ENCODE measurements at places on chromosomes 5 and 9.

GRCh38 chr5:120982351-120982750 is 518.3 kb downstream of the PRR16 start:
- DNase-seq, result no peak

- no peak for DNase-seq
Measured at GRCh38 chr5:16754601-16755000, 137.8 kb upstream of the RETREG1 start.

DNA sequence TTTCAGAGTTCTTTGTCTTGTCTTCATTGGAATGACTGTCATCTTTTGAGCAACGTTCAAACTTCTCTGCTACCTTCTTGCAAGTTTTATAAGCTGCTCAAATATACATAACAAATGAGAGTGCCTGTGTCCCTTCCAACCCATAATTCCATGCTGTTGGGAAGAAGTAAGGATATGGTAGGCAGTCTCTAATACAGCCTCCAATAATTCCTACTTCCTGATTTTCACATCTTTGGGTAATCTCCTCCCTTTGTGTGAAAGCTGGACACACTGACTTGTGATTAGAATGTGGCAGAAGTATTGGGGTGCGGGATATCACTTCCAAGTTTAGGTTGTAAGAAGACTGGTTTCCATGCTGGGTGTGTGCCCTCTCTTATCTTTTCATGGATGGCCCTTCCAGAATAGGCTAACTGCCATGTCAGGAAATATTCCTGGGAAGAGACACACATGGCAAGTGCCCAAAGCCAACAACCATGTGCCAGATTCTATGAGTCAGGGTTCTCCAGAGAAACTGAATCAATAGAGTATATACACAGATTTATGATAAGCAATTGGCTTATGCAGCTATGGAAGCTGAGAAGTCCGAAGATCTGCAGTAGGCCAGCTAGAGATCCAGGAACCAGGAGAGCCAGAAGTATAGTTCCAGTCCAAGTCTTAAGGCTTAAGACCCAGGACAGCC is 531.3 kb downstream of the NTRK2 start:
- DNase-seq, result no peak

- no peak for DNase-seq
Measured at GRCh38 chr9:38680837-38681445, 39.0 kb downstream of the FAM240B start.

DNA sequence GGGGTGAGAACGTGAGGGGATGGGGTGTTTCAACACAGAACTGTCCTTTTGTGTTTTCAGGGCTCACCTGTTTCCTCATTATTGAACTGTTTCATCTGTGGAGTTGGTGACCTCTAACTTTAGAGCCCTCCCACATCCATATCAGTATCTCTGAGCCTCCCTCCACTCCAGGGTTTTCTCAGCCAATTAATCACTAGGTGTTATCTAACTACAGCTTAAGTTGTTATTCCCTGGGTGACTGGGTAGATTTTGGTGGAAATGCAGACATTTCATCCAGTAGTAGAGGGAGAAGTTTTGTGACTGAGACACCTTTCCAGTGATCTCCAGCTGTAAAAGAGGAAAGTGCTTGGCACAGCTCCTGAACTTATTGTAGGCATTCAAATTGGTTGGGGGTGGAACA is 23.7 kb downstream of the PPP3R2 start:
- DNase-seq, result no peak

DNA sequence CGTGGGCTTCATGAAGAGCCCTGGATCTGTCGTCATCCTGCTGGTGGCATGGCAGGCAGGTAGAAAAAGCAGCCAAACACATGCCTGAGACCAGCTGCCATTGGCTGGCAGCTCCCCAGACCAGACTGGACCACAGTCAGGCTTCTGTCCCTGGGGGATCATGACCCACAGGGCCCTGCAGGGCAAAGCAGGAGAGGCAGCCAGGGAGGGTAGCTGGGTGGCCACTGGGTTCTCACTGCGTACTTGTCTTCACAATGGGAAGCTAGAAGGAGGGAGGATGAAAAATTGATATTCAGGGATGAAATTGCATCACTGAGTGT is 67.8 kb upstream of the GARNL3 start:
- DNase-seq, result no peak

- no peak for DNase-seq
Measured at GRCh38 chr5:35131723-35132122, 84.0 kb upstream of the AGXT2 start.

- no peak for DNase-seq
Measured at GRCh38 chr9:112894041-112894440, 3.4 kb upstream of the SLC46A2 start.

- DNase-seq, result no peak
Measured at GRCh38 chr5:42581845-42582244, 158.6 kb downstream of the GHR start.

GRCh38 chr9:76603448-76603895 is 144.5 kb downstream of the GCNT1 start:
- no peak for DNase-seq

DNA sequence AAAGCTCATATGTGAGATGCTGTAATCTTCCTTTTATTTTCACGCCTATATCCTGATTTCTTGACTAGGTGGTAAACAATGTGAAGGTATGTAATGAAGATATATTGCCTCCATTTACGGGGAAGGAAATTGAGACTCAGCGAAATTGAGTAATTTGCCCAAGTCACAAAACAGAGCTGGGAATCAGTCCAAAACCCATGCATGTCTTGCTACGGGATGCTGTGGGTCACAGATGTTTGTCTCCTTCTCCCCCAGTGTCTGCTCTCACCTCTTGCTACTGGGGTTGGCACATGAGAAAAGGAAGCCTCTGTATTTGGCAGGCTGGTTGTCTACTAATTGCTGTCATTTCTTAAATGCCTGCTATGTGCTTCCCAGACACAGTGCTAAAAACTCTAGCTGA is 53.7 kb upstream of the TEX48 start:
- no peak for DNase-seq

GRCh38 chr5:5271786-5272321 is 131.7 kb downstream of the ADAMTS16 start:
- DNase-seq, result no peak

- no peak for DNase-seq
Measured at GRCh38 chr9:103068753-103069152, 73.6 kb downstream of the CYLC2 start.

- DNase-seq, result no peak
Measured at GRCh38 chr5:93681432-93681831, 60.0 kb downstream of the POU5F2 start.

DNA sequence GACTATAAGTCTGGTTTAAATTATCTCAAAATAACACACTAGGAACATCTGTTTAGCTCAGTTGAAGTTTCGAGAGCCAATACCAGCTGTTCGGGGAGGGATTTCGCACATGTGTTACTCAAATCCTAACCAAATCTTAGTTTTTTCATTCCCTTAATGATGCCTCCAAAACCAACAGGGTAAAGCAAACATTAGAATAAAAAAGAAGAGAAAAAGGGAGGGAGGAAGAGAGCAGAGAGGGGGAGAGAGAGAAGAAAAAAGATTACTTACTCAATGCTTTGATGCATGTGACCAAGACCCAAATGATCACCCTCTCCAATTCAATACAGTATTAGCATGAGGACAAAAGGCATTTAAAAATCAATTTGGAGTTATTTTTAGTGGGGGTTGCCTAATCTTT is 86.0 kb upstream of the NR5A1 start:
- DNase-seq, result no peak

DNA sequence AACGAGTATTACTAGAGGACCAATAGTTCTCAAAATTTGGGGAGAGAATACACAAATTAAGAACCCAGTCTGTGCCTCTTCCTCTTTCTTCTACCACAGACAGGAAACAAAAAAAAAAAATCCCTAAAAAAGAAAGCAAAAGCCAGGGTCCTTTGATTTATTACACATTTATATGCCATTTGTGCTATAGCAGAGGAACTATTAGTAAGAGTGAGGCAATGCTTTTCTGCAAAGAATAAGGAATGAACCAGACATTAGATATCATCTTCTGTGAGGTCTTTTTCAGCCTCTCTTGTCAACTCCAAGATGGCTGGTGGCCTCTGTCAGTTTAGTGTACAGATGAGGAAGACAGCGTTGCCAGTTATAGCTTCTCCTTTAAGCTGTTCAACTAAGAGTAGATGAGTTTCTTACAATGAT is 127.6 kb downstream of the RFX3 start:
- DNase-seq, result no peak

DNA sequence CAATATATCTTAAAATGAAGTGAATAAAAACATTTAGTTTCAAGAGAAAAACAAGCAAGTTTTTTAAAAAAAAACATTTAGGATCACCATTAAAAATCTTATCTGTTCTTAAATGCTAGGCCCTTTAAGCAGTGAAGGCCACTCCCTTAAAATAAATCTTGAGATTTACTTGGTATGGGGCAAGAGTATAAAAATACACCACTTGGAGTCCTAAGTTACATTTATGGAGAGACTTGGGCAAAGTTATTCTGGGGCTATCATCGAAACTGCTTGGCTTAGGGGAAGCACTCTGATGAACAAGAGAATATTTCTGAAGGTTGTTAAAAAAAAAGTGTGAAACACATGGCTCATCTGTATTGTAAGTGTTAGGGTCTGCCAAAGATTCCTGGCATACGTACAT is 97.4 kb downstream of the NR3C1 start:
- no peak for DNase-seq

- DNase-seq, result no peak
Measured at GRCh38 chr9:35826071-35826701, 2.3 kb downstream of the FAM221B start.

DNA sequence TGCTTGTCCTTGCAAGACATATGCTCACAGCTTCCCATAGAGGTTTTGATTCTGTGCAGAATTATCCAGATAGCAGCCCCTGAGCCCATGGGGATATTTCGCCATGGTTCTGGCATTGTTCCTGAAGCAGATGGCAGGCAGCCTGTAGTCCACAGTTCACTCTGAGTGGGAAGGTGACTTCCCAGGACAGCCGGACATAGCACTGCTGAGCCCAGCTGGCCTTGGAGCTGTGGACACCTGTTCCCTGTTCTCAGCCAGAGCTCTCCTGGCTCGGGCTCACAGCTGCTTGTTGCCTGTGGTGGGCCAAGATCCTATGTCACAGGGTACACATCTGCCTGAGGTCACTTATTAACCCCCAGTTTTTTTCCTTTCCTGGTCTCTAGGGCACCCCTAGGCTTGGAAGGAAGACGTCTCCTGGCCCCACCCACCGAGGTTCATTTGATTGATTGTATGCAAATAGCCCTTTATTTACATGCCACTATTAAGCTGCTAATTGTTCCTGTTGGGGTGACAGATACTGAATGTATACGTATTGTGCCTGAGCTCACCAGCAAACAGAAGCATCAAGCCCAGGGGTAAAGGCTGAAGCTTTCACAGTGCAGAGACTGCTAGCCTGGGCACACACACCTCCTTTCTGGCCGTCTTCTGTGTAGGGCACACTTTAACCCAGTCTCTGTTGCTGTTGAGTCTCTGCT is 96.6 kb upstream of the DMRT1 start:
- no peak for DNase-seq

DNA sequence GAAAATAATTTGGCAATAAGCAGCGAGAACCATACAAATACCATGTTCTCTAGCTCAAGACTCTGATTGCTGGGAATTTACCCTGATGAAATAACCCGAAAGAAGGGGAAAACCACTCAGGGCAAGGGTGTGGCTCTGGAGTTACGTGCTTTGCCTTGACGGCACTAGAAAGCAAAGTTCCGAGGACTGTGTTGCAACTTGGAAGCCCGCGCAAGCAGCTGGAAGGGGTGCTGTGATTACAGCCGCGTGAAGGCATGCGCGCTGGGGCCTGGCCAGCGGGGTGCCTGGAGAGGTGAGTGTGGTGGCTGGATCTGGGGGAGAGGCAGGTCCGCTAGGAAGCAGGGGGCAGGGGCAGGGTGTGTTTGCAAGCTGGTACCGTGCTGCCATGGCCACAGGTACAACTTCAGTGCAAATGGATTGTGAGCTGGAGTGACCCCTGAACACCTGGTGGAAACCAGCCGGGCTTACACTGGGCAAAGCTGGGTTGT is 52.6 kb upstream of the CNOT6 start:
- no peak for DNase-seq

DNA sequence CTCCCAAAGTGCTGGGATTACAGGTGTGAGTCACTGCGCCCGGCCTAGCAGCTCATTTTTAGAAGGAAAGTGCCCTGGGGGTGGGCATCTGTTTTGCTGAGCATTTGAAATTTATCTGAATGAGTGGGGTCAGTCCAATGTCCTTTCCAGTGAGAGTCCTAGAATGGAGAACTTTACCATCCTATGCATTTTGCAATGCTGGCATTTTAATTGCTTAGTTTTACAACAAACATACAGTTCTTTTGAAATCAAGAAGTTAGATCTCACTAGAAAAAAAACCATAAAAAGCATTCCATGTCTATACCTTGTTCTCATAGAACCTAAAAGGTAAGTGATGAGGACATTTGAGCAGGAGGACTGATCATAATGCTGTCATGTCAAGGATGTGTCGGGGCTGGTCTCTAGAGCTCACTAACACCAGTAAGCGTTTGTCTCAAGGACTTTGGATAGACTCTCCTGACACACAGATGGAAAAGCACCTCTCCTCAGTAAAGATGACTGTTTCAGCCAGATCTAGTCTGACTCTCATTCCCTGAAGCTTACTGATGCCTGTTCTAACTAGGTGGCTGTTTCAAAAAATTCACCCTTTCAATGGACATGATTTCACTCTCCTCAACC is 83.9 kb downstream of the DCP2 start:
- no peak for DNase-seq

DNA sequence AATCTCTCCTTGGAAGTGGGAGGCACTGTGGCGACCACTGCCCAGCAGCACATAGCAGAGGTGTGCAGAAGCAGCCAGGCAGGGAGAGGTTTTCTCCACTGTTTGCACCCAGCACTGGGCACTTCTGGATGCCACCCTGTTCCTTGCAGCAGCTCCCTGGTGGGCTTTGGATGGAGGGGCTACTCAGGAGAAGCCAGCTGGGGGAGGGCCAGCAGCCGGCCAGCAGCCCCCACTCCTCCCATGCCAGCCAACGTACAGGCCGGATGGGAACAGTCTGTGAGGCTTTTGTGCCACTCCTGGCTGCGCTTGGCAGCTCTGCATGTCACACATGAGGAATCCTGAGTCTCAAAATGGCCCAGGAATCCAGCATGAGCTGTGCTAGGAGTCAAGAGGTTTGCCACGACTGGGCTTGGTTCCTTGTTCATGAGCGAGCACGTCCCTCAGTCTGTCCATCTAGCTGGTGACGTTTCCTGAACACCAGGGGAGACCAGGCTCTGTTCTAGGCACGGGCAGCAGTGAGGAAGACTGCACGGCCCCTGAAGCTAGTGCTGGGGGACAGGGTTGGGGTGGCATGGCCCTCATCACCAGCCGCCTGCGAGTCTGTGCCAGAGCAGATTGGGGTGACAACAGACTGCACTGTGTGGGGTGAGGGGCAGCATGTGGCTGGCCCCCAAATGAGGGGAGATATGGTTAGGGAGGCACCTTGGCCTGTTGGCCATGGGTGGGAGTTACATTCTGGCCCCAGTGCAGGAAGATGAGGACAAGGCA is 10.1 kb downstream of the PHF2 start:
- no peak for DNase-seq

DNA sequence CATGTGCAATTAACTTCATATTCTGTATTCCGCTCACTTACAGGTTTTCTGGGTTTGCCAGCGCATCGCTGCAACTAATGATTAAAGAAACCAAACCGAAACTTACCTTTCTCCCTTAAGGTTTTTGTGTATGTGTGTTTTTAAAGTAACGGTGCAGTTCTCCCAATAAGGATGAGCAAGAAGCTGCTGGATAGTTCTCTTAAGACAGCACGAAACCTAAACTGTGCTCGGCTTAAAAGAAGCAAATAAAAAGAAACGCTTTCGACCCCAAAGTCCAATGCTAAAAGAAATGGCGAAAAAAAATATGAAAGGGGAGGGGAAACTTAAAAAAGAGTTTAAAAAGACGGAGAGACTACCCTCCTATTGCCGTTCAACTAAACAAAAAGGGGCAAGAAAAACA is 340 bp downstream of the ELAVL2 start:
- no peak for DNase-seq
